Right atrium auricular region (tissue), 2 donors: ENCODE measurements at places on chromosomes 1 and 21.

DNA sequence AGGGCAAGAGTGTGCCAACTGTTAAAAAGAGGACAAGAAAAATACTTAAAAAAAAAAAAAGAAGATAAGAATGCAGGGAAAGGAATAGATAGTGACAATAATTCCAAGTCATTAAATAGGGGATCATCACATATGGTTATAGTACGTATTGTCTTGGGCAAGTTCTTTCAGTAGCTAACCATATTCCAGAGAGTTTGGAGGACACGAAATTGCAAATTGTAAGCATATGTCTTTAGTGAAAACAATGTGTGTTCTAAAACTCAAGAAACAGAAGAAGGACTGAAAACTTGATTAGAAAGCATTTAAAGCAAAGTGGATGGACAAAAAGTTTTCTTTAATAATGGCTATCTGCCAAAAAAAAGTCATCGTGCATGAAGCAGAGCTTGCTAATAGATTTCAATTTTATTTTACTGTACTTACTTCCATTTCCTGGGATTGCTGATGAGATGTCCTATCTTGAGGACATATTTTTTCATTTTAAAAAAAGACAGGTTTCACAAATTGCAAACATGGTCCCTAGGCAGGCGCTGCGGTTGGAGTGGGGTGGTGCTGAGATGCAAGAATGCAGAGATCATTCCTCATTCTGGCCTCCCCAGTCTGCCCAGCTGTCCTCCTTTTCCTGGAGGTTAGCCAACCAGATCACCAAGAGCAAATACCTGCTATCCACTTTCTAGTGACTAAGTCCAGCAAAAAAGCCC lies 11.9 kb downstream of the TSPAN2 start:
- DNase-seq: no peak

- no peak for DNase-seq
These were observed 20.3 kb downstream of the SNX7 start for GRCh38 chr1:98681812-98682211.

GRCh38 chr1:63448731-63449246 lies 74.2 kb downstream of the ITGB3BP start:
- DNase-seq: no peak

- DNase-seq: no peak
These were observed 263.2 kb downstream of the KCTD3 start for GRCh38 chr1:215830226-215830810.

DNA sequence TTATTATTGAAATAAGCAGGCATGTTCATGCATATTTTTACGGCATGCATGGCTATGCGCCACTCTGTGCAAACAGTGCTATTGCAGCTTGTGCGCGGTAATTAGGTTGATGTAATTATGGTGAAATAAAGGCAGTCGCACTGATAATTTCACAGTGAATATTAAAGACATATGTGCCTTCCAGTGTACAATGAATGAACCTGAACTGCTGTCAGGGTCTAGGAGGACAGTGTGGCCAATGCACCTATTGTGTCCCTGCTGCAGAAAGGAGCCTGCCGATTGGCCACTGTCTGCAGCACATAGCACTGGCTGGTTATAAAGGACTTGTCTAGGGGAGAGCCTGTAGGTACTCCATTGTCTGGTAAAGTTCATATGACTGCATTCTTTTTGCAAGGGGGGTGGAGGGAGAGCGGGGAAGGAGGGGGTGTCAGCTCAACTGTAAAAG lies 340.4 kb downstream of the USP25 start:
- no peak for DNase-seq

GRCh38 chr1:234918181-234918841 lies 210.3 kb downstream of the TOMM20 start:
- no peak for DNase-seq

DNA sequence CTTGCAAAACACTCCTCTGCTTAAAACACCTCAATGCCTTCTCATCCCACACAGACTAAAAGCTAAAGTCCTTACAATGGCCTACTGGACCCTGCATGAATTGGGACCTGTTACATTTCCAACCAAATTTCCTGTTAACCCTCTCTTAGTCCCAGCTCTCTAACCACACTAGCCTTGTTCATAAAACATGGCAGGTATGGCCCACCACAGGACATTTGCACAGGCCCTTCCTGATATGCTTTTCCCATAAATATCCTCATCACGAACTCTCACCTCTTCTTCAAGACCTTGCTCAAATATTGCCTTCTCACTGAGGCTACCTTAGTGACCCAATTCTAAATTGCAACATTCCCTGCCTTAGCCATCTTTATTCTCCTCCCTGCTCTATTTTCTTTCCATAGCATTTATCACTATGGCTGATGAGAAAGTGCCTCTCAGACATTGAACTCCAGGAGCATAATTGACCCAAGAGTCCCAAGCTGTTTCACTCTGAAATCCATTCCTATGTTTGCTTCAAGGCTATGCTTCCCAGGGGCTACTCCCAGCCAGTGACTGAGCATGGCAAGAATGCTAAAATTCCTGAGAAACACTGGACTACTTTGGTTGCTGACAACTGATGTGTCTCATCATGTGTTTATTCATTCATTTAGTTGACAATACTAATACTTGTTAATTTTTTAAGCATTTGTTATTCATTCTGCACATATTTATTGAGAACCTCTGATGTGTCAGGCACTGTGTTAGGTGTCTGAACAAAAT lies 2.7 kb upstream of the PALMD start:
- no peak for DNase-seq

- DNase-seq: no peak
These were observed 684.2 kb downstream of the LTN1 start for GRCh38 chr21:28308516-28308915.

GRCh38 chr1:174954671-174955669 lies 44.8 kb upstream of the CACYBP start:
- no peak for DNase-seq

- DNase-seq: no peak
These were observed 39.5 kb downstream of the MEF2D start for GRCh38 chr1:156461109-156461508.

DNA sequence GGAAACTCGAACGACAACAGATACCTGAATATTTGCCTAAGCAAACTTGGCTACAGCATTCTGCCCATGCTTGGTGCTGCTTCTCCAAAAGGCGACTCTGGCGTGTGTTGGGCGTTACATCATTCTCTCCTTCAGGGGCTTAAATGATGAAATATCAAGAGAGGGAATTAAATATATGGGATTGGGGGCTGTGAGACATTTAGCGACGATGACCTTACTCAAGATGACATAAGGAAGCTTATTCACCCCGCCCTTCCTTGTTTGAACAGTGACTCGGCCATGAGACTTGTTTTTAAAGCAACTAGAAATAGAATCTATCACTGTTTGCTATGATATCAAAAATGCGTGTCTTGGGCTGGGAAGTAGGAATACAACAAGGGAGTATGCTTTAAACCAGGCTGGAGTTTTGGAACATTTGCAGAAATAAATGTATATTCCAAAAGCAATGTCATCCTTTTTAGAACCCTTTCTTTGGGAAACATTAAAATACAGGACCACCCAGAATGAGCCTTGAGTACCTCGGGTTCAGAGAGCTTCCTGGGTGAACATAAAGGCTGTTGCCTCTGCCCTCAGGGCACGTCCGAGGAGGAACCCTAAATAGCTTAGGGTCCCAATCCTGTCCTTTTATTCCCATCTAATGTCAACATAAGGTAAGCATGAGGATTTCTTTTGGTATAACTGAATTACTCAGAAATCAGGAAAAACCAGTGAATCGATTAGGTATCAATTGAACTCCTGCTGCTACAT lies 123.3 kb upstream of the SLC45A1 start:
- no peak for DNase-seq
